ENCODE measurements at places on chromosomes 5 and 9.

- no peak for DNase-seq
Measured at GRCh38 chr5:135976216-135976615, 21.4 kb upstream of the LECT2 start.

GRCh38 chr5:174723979-174724483, 351 bp upstream of the MSX2 start:
- no peak for DNase-seq

DNA sequence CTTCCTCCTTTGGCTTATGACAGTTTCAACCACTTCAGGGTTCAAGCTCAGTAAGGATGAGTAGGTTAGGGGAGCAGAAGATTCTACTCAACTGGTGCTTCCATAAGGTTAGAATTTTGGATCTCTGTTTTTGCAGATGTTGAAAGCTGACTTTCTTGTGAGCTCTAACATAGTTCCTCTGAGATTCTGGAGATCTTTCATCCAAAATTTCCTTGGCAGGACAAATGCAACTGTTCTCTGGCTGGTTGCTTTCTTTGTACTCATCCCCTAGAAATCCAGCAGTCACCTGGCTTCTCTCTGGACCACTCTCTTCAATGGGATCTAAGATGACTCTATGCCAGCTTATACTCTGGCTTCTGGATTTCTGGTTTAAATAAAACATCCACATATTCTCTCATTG, 189.6 kb downstream of the ESM1 start:
- DNase-seq: no peak

DNA sequence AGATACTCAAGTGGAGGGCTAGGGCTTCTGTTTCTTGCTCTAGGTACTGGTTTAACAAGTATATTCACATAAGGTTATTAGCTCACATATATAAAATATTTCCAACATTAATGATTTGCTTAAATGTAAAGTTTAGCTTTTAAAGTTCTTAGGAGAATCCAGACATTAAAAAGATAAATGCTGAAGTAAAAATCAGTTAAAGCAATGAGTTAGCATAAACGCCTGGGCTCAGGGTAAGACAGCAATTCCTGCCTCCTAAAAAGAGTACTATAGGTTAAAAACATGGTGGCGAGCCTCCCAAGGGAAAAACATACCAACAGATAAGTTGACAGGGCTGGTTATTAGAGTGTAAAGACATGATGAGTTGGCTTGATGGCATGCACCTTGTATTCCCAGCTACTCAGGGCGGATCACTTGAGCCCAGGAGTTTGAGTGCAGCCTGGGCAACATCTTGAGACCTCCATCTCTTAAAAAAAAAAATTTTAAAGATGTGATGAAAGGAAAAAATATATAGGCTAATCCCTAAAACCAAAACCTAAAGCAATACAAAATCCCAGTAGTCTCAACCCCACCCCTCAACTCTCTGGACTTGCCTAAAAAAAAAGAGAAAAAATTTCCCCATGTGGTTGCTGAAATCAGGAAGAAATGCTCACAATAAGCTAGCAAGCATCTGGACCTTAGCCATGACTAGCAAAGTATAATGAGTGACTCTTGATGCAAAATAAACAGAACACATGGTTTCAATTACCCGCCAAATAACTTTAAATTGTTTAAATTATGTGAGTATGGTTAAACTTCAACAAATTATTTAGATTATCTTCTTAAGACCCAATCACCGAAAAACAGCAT, 3.6 kb downstream of the GOLPH3 start:
- no peak for DNase-seq

Data from HTR-8/SVneo (cell line).